ENCODE measurements at places on chromosomes 16 and 17.

DNA sequence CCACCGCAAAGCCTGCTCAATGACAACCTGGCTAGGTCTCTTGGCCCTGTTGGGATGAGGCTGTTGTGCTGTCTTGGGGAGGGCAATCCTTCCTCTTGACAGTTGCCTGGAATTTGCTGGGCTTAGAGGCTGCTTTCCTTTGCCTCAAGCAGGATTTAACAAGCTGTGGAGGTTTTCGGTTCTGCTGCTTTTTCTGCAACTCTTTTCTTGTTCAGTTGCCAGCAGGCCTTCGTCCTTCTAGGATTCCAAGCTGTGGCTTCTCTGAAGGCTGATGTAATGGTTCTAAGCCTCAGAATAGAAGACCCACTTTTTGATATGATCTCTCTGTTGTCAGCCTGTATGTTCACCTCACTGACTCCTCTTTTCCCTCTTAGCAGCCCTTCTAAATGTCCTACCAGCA is 149.5 kb upstream of the HS3ST4 start:
- no peak for DNase-seq

DNA sequence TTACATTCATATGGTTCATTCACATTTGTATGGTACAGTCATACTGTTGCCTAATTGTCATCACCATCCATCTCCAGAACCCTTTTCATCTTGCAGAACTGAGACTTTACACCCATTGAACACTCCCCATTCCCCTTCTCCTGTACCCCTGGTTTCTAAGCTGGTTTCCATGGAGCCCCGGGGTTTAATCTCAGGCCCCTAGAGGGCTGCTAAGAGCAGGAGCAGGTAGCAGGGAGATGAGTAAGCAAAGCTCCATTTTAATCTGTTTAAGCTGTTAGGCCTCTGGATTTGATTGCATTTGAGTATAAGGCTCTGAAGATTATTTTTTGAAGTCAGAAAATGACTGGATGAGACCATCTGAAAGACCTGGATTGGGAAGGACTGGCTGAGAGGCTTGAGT is 68.5 kb upstream of the RPL38 start:
- DNase-seq, result no peak

DNA sequence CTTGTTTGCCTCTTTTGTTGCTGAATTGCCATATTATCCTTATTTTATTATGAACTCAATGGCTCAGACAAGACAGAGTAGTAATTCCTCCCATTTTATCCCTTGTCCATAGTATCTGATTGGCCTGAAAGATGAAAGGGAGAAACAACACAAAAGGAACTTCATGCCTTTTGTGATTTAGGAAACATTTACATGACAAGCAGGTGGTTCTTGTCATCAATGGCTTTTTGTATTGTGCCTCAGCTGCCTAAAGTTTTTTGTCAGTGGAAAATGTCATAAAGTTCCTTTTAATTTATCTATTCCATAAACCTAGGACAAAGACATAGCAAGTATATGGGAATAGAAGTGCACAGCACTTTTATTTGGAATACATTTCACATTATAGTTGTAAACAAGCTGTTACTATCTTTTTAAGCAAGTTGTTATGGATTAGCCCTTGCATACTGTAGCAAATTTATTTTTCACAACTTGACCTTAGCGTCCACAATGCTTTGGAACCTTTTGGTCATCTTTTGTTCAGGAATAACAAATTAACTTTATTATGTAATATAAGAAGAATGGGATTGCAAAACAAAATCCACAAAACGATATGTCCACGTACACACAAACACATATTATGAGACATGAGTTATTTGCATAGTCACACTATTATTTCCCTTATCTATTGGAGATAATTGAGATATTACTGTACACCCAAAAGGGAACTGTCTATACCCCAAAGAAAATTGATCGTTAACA is 12.4 kb upstream of the MPHOSPH6 start:
- DNase-seq, result no peak

GRCh38 chr16:81210807-81211206 is 27.7 kb upstream of the BCO1 start:
- no peak for DNase-seq

DNA sequence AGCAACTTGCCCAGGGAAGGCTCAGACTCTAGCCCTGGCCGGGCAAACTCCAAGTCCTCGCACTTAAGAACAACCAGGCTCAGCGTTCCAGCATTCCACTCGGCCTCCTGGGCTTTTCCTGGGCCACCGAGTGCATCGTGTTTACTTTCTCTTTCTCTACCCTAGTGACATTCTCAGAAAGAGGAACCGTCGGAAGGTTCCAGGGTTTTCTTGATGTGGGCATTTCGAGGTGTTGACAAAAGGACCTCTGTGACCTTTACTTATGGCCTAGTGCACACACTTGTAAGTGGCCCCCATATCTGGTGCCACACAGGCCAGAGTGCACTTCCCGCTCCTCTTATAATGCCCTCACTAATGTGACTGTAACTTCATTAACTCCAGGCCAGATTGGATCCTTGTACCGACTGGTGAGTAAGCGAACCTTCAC is 3.1 kb upstream of the BANP start:
- no peak for DNase-seq

DNA sequence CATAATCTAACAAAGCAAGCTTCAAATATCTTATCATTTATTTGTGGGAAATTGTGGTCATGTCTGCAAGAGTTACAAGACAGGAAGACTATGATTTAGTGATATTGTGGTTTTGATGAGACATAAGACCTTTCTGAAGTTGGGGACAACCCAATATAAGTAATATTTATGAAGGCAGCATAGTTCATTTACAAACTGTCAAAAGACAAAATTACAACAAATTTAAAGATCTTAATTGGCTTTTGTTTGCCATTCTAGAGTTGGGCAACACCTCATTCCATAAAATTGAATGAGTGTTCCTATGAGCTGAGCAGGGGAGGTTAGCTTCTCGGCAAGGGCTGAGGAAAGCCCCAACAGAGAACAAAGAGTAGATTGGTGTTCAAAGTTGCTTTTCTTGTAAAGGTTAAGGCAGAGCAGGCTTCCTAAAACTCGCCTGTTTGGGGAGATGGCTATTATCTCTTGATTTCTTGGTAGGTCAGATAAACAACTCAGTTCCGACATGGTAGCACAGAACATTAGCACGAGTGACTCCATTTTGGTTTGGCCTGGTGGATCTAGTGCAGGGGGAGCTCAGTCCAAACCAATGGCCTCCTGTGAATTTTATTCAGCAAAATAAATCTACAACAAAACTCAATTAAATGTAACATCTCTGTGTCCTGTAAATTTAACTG is 10.9 kb upstream of the MMD start:
- no peak for DNase-seq

DNA sequence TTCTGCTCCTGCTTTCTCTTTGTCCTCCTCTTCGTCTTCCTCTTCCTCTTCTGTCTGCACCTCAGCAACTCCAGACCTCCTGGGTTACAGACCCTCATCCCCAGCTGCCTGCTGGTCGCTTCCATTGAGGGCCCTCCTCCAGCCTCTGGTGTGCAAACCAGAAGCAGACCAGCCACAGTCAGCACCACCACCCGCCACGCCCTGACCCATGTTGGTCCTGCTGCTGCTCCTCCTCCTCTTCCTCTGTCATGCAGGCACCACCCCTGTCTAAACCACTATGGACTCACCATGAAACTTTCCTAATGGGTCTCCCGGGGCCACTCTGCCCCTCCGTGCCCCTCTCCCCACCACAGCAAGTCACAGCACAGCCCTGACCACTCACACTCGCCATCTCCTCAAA is 11.4 kb upstream of the OGFOD3 start:
- no peak for DNase-seq

DNA sequence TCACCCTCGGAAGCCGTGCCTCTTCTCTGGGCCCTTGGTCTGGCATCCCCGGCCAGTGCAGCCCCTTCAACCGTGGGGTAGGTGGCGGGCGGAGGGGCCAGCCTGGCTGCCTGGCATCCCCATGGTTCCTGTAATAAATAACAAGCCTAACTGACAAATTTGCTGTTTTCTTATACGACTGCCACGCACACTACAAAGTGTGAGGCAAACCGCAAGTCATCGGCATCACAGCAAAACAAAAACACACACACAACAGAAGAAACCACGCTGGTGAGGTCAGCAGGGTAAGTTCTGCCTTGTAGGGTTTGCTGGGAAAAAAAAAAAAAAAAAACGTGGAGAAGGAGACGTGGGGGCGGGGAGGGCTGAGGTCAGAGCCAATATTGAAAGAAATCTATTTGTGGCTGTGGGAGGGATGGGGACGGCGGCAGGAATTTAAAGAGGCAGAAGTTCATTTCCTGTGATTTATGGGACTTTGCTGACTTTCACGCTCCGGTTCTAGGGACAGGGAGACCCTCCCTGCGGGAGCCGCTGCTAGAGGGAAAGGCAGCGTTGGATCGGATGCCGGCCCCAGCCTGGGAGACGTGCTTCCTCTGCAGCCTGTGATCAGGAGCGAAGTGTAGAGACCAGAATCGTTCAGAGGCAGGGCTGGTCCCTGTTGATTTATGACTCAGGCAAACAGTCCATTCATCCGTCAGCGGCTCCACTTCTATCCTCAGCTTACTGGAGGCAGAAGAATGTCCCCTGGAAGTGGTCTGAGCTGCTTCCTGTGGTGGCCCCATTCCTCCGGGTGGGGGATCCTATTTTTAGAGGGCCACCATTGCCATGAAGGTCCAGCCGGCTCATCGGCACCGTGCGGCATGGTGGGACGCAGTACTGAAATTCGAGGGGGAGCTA is 162.8 kb downstream of the FOXL1 start:
- no peak for DNase-seq

DNA sequence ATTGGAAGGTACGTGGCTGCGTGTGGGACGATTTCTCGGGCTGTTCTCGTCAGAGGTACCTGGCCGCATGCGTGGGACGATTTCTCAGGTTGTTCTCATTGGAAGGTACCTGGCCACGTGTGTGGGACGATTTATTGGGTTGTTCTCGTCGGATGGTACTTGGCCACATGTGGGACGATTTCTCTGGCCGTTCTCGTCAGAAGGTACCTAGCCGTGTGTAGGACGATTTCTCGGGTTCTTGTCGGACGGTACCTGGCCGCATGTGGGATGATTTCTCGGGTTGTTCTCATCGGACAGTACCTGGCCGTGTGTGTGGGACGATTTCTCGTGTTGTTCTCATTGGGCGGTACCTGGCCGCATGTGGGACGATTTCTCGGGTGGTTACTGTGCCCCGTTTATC is 50.1 kb upstream of the GNG13 start:
- no peak for DNase-seq

DNA sequence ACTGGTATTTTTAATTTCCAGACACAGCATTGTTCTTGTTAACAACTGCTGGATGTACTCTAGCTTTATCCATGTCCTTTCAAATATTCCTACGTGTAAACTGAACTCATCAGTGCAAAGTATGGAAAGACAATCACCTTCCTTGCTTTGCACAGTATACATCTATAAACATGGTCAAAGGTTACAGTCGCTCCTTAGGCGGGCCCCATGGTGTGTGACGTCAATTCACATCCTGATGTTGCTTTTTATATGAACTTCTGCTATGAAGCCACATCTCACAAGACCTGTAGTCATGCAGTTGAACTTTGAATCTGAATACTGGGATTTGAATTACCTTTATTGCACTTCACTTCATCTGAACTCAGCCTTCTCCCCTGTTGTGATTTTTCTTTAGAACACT is 447.6 kb upstream of the PSMD7 start:
- no peak for DNase-seq

- no peak for DNase-seq
These were observed 632 bp downstream of the CCL15 start for GRCh38 chr17:36000732-36001109.

- no peak for DNase-seq
These were observed 313.3 kb upstream of the XYLT1 start for GRCh38 chr16:17784073-17784472.

DNA sequence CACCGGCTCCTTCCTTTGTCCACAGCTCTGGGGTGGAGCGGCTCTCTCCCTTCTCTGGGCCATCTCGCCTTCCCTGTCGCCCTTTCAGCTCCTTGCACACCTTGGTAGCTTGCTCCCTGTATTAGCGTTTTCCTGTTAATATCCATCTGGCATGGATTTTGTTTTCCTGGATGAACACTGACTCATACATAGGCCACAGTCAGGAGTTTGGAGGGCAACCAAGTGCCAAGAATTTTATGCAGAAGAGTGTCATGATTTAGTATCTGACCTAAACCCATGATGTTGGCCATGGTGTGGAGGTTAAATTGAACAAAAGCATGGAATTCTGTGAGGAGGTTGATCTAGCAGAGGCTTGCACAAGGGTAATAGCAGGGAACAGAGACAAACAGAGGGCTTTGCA is 180.9 kb downstream of the AIPL1 start:
- no peak for DNase-seq

DNA sequence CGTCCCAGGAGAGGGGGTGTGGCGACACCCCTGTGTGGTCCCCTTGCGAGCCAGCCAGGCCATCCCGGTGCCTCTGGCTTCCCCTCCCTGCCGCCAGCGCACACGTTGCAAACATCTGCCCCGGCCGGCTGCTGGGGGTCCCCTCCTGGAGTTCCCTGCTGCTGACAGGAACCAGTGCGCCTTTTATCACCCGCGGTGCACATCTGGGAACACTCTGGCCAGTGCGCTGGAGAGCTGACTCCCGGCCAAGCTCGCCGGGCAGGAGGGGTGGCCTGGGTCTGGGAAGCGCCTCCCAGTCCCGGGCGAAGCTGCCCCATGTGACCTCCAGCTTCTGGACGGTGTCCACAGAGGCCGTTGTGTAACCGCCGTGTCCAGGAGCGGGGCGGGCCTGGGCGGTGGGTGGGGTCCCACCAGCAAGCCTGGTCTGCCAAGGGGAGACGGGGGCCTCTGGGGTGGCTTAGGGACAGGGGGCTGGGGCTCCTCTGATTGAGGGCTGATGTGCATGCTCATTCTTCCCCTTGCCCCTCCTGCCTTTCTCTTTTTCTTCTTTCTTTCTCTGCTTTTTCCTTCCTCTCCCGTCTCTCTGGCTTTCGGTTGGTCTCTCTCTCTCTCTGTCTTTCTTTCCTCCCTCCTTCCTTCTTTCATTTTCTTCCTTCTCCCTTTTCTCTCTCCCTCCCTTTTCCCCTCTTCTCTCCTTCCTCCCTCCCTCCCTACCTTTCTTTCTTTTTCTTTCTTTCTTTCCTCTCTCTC is 25.2 kb upstream of the CIBAR2 start:
- DNase-seq, result no peak

GRCh38 chr16:4734730-4735535 is 596 bp downstream of the DNAAF8 start:
- peak; percentile 93 for DNase-seq

DNA sequence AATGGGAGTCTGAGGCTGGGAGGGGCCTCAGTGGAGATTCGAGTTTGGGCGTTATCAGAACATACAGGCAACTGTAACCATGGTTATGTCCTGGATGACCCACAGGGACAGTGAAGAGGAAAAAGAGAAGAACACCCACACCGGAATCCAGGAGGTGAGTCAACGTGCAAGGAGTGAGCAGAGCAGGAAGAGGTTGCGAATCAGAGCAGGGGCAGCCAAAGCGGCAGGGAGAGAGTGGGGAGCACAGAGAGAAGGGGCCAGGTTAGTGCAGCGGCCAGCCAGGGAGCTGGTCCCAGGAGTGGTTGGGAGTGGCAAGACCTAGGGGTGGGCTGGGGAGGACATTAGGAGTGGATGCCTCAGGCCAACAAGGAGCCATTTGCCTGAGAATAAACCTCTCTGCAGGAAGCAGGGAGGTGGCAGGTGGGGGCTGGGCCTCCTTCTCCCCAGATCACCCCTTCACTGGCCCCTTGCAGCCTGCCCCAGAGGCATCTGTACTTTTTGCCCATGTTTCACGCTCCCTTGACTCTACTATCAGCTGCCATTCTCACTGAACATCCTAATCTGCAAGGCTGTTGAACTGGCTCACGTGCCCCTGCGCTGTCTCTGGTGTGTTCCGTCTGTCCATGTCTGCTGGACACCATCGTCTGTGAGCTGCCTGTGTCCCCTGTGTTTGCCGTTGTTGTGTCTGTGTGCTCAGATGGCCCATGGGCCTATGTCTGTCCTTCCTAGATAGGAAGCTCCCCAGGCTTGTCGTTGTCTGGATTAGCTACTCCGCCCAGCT is 5.1 kb downstream of the KRT13 start:
- no peak for DNase-seq
